ENCODE measurements at places on chromosomes 5 and 9.

DNA sequence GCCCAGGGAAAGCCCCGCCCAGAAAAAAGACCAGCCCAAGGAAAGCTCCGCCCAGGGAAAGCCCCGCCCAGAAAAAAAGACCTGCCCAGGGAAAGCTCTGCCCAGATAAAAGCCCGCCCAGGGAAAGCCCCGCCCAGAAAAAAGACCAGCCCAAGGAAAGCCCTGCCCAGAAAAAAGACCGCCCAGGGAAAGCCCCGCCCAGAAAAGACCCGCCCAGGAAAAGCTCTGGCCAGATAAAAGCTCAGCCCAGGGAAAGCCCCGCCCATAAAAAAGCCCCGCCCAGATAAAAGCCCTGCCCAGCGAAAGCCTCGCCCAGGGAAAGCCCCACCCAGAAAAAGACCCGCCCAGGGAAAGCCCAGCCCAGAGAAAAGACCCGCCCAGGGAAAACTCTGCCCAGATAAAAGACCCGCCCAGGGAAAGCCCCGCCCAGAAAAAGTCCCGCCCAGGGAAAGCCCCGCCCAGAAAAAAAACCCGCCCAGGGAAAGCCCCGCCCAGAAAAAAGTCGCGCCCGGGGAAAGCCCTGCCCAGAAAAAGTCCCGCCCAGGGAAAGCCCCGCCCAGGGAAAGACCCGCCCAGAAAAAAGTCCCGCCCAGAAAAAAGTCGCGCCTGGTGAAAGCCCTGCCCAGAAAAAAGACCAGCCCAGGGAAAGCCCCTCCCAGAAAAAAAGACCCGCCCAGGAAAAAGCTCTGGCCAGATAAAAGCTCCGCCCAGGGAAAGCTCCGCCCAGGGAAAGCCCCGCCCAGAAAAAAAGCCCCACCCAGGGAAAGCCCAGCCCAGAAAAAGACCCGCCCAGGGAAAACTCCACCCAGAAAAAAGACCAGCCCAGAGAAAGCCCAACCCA, 11.9 kb downstream of the GRIN1 start:
- no peak for DNase-seq

- DNase-seq: no peak
Observed at GRCh38 chr9:78463750-78464149, 166.8 kb downstream of the PSAT1 start.

DNA sequence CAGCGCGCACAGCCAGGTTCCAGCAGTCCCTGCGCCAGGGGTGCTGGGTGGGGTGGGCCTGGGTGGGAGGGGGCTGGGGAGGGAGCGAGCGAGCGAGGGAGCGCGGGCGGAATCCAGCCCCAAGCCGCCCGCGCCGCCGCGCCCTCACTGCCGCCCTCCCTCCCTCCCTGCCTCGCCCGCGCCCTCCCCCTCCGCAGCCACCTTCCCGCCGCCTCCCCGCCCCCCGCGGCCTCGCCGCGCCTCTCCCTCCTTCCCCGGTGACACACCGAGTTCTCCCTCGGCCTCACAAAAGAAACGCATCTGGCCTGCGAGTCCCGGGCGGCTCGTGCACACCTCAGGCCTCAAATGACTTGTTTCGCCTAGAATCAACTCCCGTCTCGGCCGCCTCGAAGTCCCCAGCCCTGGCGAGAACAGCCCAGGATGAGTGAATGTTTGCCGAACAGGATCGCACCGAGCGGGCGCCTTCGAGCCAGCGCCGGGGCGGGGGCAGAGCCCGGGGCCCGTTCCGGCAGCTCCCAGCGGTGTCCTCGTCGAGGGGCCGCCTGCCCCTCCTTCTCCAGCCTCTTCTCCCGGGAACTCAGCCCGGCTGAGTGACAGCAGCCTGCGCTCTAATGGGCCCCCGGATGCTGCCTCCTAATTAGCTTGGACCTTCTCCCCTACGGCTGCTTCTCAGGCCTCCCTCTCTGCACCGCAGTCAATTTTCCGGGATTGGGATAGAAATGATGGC, 371 bp upstream of the PITX1 start:
- no peak for DNase-seq

DNA sequence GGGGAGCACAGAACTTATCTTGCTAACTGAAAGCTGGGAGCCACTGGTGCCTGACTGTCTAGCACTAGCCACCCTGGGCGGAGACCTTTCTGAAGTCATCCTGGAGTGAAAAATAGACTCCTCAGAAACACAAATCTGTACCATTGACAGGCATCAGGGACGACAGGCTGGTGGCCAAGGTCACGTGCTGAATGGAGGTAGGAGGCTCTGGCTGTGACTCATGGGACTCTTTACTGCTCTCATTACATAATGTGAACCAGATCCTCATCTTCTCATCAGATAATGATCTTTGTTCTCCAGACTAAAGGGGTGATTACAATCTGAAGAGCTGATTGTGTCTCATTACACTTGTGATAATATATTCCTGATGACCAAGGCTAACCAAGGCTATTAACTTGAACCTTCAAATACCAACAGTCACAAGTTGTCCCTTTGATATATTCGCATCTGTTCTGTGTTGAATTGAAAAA, 91.8 kb downstream of the SEMA5A start:
- no peak for DNase-seq

- DNase-seq: no peak
Observed at GRCh38 chr9:111937301-111937700, 40.7 kb downstream of the UGCG start.

GRCh38 chr9:111253742-111254437, 76.1 kb downstream of the OR2K2 start:
- no peak for DNase-seq

- DNase-seq: no peak
Observed at GRCh38 chr5:105807290-105807689, 1863.4 kb downstream of the EFNA5 start.

GRCh38 chr5:110056580-110057114, 366.9 kb downstream of the MAN2A1 start:
- no peak for DNase-seq

DNA sequence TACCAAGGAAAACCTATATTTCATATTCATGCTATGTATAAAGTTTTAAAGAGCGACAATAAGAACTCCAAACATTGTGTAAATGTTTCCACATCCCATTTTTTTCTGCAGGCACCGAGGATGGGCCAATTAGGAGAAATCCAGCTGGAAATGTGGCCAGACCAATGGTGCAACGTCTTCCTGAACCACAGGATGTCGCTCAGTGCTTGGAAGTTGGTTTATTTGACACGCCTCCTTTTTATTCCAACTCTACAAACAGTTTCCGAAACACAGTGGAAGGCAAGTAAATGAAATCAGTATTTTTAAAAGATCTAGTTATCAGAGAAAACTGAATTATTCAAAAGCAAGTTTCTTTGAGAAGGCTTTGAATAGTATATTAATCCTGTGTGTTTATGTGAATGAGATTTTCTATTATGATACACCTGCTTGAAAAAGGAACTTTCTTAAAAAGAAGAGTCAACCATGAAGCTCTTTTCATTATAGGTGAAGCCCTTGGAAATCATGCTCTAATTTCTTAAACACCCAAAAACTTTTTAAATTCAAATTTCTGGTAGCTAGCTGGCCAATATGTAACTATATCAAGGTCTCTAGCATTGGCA, 9.1 kb downstream of the TYRP1 start:
- no peak for DNase-seq

DNA sequence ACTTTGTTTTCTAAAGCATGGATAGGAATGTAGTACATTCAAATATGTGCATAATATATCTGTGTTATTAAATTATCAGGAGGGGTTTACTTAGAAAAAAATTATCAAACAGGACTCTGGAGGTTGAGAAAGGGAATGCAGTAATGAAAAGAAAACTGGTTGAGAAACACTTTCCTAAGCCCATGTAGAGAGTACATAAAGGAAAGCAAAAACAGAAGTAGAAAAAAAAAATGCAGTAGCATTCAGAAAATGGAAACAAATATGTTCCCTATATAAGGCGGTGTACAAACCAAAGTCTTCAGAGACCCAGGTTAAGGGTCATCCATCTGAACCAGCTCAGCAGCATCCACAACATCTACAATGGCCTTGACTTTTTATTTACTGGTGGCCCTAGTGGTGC, at the start of gene IFNA8:
IFNA8 (plus strand) TSS at position 301 of the 400 bp plus-strand sequence; CDS start at position 361, 60 bp downstream.
- DNase-seq: no peak

DNA sequence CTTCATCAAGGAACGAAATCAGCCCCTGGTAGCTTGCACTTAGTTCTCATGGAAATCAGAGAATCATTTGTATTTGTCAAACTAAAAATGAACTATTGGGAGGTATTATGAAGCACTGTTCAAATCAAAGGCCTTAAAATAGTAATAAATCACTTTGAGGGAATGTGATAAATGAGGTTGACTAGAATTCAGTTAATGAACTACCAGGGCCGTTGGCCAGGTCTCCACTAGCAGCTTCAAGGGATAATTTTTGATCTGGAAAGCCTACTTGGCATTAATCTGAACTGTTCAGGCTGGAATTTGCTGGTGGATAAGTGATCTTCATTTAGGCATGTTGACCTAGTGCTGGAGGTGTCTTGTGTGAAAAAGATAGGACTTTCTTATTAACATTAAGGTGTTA, 76.4 kb upstream of the GPR151 start:
- DNase-seq: no peak

DNA sequence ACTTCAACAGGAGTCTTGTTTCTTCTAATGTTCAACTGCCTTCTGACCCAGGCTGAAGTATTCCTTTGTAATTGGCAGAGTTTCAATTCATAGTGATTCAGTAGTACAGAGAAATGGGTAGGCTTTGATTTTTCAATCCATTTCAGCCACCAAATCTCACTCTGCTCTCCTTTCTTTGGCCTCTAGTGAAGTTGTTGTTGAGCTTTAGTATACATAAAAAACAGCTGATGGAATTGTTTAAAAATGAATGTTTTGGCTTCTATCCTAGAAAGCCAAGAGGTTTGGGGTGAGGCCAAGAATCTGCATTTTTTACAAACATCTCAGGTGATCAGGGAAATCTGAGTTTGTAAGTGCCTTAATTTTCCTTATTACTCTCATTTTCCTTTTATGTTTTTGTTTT, 182.9 kb upstream of the MAP1B start:
- DNase-seq: no peak

GRCh38 chr5:91373006-91373405, 10.1 kb downstream of the ARRDC3 start:
- no peak for DNase-seq

GRCh38 chr9:9921805-9922204, 691.0 kb downstream of the PTPRD start:
- no peak for DNase-seq

GRCh38 chr5:148791334-148791667, 35.1 kb upstream of the ADRB2 start:
- no peak for DNase-seq

DNA sequence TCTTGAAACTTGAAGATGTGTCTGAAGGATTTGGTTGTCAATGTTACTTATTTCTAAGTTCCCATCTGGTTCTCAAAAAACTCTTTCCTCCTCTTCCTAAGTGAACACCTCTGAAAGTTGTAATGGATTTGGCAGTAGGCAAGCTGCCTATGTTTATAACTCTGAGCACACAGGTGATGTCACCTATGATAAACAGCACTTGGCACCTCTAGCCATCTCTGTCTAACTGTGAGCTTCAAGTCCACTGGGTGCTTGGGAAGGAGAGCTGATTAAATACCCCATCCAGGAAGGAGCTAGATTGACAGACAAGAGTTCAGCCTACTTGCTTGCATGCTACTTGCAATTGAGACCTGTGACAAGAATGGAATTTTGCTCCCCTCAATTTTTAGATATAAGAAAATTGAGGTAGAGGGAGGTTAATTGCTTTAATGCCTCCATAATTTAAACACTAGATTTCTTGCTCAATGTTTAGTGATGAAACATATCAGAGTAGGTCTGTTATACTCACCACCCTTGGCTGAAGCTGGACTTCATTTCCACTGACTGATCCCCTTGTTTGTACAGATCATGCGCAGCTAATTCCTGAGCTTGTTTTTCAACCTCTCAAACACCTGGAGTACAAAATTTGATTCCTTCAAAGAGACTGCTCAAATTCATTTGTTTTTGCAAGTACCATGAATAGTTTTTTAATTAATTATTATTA, 49.9 kb downstream of the PDE4D start:
- DNase-seq: no peak

DNA sequence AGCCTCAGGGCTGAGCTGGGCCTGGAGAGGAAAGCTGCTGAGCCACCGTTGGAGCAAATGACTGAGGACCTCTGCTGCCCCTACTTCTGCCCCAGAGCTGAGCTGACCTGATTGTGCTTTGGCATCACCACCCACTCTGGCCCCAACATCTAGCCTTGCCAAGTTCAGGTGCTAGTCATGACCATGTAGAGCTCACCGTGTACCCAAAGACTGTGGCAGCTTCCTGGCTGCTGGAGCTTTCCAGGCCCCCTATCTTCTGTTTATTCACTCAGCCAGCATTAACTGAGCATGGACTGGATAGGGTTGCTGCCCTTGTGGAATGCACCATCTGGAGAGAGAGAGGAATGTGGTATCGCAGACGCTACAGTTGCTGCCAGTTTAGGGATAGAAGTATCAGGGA, 49.1 kb downstream of the JADE2 start:
- no peak for DNase-seq

GRCh38 chr9:8012986-8013385, 213.4 kb upstream of the DMAC1 start:
- no peak for DNase-seq

GRCh38 chr5:138138949-138139780, at the start of gene NME5:
TSS of gene NME5 (minus strand) at chr5:138139428. CDS start at chr5:138138780, 648 bp downstream.
- DNase-seq: no peak

DNA sequence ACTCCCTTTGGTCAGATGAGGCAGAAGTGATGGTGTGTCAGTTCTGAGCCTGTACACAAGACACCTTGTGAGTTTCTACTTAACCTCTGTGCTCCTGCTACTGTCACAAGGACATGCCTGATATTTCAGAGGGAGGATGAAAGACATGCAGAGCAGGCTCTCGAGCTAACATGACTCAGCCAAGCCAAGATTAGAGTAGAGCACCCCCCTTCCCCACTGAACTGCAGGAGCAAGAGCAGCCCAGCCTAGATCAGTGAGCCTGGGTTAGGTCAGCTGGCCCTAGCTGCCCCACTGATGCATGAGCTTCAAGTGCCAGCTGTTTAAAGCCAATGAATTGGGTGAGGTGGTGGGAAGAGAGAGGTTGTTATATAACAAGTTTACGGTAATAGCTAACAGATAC, 36.7 kb downstream of the BRINP1 start:
- no peak for DNase-seq

GRCh38 chr9:92948038-92948534, 763 bp downstream of the FGD3 start:
- no peak for DNase-seq

GRCh38 chr5:176154821-176155220, 83.4 kb upstream of the SIMC1 start:
- no peak for DNase-seq

GRCh38 chr5:53997736-53998627, 312.4 kb downstream of the ARL15 start:
- DNase-seq: no peak

DNA sequence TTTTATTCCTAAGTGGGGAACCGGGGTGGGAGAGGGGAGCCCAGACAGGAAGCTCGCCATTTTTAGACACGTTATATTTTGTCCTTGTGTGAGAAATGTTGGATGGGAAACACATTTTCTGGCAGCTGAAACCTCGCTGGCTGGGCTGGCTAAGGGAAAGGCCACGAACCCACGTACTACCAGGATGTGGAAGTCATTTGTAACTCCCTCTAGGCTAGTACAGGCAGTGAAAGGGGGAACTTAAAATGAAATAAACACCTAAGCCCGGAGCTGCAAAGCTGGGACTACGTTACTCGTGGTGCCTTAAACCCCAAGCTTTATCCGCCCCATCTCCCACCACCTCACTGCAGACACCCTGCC, 42.5 kb downstream of the TMEM174 start:
- DNase-seq: no peak

- DNase-seq: no peak
Observed at GRCh38 chr5:53032188-53032587, 43.0 kb downstream of the ITGA2 start.

- DNase-seq: no peak
Observed at GRCh38 chr5:23332650-23333251, 174.7 kb upstream of the PRDM9 start.
